ENCODE measurements at places on chromosomes 1 and 21.

- no peak for DNase-seq
Measured at GRCh38 chr1:95265106-95265505, 31.1 kb downstream of the RWDD3 start.

GRCh38 chr1:170176772-170177171 lies 31.0 kb downstream of the NTMT2 start:
- DNase-seq, result no peak

DNA sequence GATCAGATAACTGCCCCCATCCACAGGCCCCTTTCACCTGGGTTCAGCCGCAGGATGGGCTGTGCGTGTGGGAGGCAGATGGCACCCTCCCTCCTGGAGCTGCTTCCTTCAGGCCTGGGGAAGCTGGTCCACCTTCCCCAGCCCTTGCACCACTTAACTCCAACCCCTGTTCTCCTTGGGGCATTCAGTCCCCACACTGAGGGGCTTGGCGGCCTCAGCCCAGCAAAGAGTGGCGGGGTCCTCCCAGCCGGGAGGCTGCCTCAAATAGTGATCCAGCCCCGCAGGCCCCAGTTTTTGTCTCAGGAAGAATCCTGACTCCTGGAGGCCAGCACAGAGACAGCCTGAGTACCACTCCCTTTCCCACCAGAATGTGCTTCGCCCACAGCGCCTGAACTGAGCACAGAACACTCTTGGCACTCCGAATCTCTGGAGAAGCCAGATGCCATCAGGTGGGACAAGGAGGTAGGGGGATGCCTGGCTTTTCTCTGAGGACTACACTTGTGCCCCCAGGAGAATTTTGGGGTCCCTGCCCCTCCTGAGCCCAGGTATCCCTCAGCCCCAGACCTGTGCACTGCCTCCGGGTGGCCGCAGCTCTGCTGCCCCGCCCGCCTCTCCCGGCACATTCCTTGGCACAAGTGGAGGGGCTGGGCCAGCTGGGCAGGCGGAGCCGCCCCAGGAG lies 936 bp downstream of the PAQR6 start:
- no peak for DNase-seq

DNA sequence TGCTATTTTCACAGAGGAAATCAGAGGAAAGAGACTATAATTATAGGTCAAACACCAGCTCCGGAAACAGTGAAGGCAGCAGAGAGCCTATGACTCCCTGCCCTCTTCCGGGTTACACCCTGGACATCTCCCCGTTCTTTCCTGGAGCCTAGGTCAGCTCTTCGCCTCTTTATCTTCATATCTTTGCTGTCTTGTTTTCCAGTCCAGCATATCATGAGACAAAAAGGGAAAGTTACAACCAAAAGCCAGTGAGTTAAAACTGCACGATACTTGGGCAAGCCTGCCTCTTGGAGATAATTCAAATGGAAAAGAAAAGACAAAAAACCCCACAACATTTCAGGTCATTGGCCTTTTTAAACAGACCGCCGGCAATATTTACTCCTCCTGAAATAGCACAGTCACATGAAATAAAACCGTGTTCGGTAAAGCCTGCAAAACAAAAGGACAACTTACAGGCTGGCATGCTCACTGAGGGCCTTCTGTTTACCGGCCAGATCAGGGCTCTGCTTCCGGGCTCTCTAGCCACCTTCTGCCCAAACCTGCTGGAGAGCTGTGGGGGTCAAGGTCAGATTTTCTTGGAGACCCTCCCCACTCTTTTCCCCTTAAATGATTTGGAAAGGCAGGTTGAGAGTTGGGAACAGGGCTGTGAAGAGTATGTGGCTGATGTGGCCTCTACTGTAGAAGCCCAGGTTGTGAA lies 42.8 kb upstream of the PPP2R5A start:
- DNase-seq, result no peak

GRCh38 chr1:4091996-4092395 lies 191.9 kb upstream of the C1orf174 start:
- no peak for DNase-seq

DNA sequence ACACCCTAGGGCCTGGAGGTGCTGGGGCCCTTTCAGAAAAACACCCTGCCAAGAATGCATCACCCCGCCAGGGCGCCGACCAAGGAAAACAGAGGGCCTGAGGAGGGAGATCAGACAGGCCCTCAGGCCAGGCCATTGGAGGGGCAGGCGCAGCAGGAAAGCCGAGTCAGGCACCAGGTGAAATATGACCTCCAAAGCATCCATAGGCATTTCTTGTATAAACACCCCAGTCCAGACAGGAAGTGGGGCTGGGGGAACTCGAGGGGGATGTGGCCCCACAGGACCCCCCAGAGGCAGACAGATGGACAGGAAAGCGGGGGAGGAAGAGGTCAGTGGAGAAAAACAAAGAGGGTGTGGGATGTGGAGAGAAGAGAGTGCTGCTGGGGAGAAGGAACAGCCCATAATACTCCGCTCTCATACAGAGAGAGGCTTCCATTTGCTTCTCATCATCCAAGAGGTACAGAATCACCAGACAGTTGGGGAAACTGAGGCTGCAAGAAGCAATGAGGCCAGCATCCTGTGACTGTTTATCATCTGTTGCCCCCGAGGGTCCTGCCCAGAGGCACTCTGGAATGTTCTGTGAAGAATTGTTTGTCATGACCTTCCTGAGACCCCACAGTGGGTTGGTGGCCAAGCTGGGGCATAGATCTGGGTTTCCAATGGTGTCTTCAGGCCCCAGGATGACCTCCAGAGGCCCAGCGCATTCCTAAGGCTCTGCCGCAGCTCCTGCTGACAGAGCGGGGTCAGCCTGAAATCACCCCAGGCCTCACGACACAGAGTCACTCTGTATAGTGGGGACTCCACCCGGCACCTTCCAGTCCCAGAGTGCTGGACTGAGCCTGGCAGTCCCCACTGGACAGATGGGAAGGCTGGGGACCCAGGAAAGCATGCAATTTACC lies 18.0 kb downstream of the TRIM62 start:
- no peak for DNase-seq

DNA sequence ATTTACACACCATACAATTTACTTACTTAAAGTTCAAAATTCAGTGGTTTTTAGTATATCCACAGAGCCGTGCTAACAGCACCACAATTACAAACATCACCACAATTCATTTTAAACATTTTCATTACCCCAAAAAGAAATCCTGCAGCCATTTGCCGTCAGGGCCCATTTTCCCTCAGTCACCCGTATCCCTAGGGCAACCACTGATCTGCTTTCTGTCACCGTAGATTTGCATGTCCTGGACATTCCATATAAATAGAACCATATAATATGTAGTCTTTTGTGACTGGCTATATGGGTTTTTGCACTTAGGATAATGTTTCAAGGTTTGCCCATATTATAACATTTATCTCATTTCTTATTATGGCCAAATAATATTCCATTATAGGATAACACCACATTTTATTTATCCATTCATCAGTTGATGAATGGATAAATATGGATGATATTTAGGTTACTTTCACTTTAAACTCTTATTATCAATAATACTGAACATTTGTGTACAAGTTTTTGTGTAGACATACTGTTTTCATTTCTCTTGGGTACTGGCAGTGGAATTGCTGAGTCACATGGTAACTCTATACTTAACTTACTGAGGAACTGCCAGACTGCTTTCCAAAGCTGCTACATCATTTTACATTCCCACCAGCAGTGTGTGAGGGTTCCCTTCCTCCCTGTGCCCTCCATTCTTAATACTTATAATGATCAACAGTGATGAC lies 68.9 kb downstream of the ST3GAL3 start:
- no peak for DNase-seq

DNA sequence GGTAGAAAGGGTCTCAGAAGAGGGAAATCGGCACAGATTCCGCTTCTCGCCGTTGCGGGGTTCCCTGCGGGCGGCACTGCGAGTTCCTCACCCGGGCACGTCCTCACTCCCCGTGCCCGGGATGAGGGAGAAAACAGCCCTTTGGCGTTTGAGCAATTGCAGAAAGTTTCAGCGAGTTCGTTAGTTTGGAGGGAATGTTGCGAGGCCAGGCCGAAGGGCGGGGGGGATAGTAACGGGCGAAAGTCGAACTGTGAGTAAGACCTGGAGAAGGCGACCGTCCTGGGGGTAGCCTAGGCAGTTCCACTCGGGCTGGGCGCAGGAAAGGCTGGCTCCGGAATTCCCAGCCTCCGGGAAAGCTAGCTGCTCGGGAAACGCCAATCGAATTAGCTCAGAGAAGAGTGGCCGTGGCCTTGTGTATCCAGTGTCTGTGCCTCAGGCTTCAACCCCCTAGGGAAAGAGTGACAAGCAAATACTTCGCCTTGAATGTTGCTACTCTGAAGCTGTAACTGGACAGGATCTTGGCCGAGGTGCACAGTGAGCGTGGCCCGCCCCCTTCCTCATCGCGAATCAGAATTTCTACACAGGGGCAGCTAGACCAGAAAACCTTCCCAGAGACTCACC lies 787 bp downstream of the PTGFR start:
- DNase-seq, result no peak

- no peak for DNase-seq
Measured at GRCh38 chr1:233575450-233575849, 38.5 kb upstream of the KCNK1 start.

DNA sequence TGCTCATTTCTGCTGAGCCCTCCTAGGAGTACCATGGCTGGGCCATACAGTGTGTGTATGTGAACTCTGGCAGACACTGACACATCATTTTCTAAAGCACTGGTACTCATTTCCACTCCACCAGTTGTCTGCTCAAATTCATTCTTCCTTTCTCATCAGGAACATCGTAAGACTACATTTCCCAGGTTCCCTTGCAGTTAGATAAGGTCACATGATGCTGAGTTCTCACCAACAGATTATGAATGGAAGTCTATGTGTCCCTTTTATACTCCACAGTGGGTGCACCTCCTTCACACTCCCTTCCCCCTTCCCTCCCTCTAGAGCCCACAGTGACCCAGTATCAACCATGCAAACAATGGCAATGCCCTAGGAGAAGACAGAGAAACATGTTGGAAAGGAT lies 38.3 kb upstream of the PAX7 start:
- no peak for DNase-seq

- DNase-seq, result no peak
Measured at GRCh38 chr1:25247829-25248754, 838 bp upstream of the RSRP1 start.

Measured in CD8-positive, alpha-beta T cell (primary cell).